GM06990 (cell line): ENCODE measurements at places on chromosomes 1 and 21.

- no peak for DNase-seq
These were observed 124.0 kb downstream of the NGF start for GRCh38 chr1:115214098-115214497.

GRCh38 chr1:53220962-53221286 is 490 bp upstream of the CZIB start:
- DNase-seq: no peak

DNA sequence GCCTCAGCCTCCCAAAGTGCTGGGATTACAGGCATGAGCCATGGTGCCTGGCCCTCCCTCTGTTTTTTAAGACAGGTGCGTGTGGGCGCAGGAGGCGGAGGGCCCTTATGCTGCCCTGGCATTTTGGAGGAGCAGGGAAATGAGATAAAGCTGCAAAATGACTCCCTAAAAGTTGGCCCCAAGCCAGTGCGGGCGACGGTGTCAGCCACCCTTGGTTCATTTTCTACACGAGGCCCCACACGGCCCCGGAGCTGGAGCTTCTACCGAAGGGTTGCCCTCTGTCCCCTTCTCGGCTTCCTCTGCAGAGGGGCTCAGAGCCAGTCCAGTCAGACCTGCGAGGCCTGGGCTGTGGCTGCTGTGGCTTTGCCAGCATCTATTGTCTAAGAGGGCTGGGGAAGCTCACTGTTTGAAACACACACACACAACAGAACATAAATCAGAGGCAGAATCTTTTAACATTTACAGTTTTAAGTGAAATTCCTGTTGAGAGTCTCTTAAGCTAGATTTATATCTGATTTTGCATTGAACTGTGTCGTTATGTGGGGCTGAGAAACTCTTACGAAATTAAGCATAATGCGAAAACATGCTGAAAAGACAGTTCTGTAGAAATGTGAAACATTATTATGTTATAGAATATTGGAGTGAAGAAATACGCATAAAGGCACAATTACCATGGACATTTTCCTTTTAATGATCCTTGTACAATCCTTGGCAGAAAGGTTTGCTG is 255.9 kb downstream of the CAMTA1 start:
- DNase-seq: no peak

DNA sequence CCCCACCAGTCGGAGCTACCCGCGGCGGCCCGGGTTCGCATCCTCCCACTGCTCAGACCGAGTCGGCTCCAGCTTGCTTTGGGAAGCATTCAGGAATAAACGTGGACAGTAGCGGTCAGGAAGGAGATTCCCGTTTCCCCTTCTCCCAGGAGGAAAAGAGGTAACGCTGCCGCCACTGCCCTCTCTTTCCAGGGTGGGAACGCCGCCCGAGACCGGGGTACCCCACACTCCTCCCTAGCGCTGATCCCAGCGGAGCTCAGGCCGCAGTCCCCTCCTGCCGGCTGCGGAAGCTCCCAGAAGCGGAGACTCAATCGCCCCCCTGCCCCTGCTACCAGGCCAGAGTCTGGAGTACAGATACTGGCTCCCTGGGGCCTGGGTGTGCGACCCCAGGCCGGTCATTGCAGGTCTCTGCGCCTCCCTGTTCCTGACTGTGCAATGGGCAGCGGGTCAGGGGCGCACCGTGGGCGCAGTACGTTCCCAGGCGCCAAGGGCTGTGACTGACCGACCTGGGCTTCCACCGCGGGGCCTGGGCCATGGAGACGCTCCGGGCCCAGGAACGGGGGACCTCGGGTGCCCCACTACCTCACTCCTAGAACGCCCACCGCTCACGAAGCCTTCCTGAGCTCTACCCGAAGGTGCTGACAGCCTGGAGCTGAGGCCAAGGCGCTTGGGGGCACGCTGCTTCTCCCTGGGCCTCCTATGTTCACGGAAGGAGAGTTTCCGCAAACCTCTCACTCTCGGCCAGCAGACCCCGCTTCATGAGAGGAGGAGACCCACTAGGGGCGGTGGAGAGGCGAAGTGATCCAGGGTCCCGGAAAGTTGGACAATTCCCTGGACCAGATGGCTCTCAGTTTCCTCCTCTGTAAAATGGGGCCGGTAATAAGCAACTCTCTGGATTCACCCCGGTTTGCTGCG is 7.8 kb downstream of the DMRTA2 start:
- DNase-seq: no peak

DNA sequence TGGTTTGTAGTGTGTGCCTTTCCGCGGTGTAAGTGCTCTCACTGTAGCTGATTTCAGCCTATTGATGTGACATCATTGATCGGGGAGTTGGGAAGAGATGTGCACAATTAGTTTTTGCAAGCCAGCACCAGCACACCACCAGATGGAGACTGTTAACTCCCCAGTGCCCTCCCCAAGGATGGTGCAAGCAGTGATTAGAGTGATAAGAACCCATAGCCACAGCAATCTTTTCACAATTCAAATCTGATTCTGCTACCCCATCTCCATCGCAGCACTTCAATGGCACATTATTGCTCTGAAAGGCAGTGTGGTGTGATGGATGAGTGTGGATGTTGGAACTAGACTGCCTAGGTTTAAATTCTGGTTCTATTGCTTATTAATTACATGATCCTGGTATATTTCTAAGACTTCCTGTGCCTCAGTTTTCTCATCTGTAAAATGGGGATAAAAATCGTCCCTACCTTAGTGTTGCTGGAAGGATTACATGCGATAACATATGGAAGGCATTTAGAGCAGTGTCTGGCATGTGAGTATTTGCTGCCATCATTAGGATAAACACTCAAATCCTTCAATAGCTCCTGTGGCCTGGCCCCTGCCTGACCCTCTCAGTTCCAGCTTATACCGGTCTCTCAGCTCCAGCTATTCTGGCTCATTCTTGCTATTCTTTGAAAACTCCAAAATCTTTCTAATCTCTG is 6.7 kb downstream of the CSF3R start:
- no peak for DNase-seq

DNA sequence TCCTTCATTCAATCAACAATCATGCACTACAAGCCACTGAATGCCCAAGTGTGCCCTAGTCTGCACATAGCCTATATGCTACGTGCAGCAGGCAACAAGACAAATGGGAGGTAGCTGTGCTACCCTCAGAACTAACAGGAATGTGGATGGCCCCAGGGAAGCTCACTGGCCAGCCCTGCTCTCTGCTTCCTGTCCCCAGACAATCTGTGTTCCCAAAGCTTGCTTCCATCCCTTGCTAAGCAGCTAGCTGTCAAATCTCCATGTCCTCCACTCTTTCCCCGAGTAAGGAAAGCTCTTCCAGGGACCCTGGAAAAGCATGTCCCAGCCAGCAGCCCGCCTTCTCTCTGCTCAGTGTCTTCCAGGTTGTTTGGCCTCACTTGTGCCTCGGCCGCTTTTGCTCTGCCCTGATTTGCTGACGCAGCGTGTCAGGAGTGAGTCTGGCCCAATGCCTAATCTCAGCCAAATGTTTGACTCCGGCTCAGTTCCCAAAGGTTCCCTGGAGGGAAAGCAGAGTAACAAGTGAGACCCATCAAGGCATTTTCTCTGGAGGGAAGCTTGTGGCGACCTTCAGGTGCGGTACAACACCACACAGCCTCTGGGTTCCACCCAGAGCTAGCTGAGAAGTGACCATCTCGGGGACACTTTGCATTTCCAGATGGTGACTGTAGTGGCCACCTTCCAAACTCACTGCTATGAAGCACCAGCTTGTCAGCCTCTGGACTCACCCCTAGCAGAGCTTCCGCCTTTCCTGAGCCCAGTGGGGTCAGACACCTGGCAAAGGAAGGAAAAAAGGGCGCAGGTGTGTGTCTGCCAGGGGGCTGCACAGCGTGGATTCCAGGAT is 243.4 kb downstream of the RHOU start:
- no peak for DNase-seq

DNA sequence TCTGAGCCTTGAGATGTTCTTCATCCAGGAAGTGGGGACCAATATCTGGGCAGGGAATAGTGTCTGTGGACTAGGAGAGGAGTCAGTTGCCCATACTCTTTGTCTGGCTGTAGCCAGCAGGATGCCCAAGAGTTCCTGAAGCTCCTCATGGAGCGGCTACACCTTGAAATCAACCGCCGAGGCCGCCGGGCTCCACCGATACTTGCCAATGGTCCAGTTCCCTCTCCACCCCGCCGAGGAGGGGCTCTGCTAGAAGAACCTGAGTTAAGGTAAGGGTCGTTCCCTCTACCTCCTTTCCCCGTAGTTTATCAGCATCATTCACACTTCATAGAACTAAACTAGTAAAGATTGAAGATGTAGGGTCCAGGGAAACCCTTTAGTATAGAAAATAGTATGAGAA is 3.4 kb upstream of the PPOX start:
- DNase-seq: no peak

DNA sequence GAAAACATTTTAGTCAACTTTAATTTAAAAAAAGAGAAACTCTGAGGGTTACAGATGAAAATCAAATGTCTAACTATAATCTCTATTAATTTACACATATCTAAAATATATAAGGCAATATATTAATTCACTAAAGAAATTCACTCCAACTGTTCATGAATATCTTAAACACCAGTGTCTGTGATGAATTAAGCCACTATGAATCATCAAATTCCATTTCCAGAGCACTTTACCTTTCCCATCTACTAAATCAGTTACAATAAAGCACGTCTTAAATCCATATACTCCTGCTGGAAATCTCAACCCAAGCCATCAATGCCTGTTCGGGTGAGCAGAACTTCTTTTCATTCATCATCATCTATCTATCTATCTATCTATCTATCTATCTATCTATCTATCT is 4.3 kb downstream of the TAF5L start:
- no peak for DNase-seq

- DNase-seq: no peak
These were observed 22.5 kb downstream of the TENT5C start for GRCh38 chr1:117628343-117628742.

DNA sequence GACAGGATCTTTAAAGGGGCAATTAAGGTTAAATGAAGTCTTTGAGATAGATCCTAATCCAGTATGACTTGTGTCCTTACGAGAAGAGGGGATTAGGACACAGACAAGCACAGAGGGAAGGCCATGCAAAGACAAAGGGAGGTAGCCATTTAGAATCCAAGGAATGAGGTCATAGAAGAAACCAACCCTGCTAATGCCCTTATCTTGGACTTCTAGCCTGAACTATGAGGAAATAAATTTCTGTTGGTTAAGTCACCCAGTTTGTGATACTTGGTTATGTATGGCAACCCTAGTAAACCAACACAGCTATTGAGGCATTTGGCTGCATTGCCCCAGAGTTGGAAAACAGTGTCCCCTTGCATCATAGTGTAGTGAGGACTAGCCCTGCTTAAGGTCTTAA is 121.3 kb downstream of the MAST2 start:
- no peak for DNase-seq

DNA sequence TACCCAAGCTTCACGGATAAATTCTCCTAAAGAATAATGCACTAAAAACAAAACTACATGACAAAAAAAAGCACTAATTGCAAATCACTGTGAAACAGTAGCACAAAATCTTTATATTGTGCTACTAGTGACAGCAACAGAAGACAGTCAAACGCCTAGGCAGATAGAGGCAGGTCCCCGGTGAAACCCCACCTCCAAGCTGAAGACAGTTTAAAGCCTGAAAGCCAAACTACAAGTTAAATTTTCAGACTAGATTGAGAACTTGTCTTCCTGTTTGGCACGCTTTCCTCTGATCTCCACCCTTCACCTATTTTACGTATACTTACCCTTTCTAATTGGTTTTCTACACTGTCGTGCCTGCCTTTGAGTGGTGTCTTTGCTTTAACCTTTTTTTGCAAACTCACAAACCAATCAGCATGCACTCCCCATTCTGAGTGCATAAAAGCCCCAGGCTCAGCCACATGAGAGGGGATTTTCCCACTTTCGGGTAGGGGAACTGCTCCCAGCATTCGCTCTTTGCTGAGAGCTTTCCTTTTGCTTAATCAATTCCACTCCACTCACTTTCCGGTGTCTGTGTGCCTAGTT is 3.6 kb upstream of the BACH1 start:
- no peak for DNase-seq

- DNase-seq: peak; percentile 49
These were observed 15.4 kb downstream of the LMNA start for GRCh38 chr1:156129687-156130577.

- DNase-seq: no peak
These were observed 111.3 kb downstream of the PATJ start for GRCh38 chr1:61853583-61853982.

DNA sequence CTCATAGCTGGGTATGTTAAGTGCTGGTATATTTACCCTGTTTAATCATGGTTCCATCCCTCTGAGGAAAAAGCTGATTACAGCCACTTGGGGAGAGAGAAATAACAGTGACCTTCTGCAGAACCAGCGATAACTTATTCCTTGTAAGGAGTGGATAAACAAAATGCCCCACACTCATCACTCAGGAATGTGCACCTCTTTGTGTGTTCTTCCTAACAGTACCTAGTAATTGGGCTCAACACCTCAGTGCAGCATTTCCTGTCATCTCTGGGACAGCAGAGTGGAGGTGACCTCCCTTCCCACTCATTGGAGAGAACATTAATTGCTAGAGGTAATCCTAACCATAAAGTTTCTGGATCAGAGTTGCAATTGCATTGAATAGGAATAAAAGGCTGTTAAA is 112.5 kb upstream of the F3 start:
- no peak for DNase-seq

DNA sequence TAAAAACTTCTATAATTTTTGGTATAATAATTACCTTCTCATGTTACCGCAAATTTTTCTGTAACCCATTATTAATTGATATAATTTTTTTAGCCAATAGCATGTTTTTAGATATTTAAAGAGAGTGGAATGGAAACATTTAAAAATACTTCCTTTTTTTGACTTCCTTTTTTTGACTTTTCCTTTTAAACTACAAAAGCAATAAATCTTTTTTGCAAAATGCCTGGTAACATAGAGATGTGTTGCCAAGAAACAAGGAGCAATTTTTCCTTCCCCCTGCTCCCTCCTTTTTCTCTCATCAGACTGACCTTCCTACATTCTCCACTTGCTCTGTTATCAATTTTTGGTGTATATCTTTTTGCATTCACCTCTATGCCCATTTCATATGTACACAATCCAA is 666.2 kb downstream of the ADGRL2 start:
- DNase-seq: no peak

- no peak for DNase-seq
These were observed 237.4 kb downstream of the CENPF start for GRCh38 chr1:214840356-214840755.

- no peak for DNase-seq
These were observed 491.5 kb upstream of the B3GALT2 start for GRCh38 chr1:193677874-193678273.

DNA sequence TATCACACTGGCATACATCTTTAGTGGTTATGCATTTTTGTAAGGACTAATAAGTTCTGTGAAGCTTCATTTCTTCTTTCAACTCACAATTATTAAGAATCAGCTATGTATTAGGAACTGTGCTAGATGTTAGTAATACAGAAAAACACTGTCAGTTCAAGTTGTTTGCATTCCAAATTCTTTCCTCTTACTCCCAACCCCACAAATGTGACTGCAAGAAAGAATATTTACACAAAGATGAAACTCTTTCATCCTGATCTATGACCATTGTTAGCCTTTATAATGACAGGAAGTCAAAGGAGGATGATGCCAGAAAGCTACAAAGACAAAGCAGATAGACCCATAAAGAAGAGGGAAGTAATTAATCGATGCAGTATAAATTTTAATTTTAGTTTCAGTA is 21.0 kb upstream of the GADD45A start:
- no peak for DNase-seq
